ENCODE measurements at places on chromosomes 2 and 18.

DNA sequence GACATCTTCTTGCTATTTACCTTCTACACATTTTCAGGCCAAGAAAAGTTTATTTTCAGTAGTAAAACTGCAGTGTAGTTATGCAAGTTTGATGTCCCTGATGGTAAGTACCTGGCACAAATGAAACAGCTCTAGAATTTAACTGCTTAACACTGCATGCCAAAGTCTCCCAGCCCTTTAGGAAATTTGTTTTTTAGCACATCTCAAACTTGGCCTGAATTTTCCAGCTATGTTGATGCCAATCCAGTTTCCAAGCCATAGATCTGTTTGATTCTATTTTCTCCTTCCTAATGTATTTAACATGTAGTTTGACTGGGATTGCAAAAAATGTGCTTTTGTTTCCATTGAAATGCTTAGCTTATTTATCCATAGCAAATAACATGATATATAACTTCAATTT, 29.3 kb upstream of the ZNF385B start:
- DNase-seq, result no peak

- no peak for DNase-seq
These were observed 140.6 kb downstream of the FAM124B start for GRCh38 chr2:224261326-224261725.

DNA sequence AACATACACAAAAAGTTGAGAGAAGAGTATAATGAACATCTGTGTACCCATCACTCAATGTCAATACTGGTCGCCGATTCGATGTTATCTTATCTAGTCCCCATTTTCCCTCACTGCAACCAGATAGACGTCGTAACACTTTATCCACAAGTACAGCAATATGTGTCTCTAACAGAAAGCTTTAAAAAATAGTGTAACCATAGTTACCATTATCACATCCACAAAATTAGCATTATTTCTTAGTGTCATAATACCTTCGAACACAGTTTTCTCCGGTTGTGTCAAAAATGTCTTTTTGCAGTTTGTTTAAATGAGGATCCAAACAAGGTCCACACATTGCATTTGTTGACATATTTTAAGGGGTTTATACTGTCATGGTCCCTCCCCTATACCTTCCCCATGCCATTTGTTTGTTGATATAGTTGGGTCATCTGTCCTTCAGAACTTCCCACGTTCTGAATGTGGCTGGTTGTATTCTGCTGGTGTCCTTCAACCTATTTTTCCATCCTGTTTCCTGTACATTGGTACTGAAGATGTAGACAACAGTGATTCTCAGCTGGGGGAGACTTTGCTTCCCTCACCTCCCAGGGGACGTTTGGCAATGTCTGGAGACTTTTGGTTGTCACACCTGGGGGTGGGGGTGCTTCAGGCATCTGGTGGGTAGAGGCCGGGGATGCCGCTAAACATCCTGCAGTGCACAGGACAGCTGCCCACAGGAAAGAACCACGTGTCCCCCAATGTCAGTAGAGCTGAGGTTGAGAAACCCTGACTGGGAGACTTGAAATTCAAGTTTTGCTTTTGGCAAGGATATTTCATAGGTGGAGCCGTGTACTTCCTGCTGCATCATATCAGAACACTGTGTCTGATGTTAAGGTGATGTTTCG, 72.7 kb upstream of the SPRED2 start:
- no peak for DNase-seq

DNA sequence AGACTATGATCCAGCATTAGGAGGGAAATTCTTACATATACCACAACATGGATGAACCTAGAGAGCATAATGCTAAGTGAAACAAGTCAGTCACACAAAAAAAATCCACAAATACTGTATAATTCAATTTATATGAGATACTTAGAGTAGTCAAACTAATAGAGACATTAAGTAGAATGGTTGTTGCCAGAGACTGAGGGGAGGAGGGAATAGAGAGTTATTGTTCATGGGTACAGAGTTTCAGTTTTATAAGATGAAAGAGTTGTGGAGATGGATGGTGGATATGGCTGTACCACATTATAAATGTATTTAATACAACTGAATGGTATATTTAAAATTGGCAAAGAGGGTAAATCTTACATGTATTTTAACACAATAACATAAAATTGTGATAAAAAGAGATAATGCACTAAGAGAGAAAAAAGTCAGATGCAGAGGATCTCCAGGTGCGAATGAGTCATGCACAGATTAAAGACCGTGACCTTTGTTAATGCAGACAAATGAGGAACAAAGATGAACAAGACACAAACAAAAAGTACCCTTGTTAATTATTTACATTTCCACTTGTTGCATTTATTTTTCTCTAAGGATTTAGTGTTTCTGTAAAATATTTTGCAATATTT, 541.7 kb upstream of the MEX3C start:
- no peak for DNase-seq

- no peak for DNase-seq
These were observed 14.2 kb upstream of the TUBB6 start for GRCh38 chr18:12293831-12294230.

DNA sequence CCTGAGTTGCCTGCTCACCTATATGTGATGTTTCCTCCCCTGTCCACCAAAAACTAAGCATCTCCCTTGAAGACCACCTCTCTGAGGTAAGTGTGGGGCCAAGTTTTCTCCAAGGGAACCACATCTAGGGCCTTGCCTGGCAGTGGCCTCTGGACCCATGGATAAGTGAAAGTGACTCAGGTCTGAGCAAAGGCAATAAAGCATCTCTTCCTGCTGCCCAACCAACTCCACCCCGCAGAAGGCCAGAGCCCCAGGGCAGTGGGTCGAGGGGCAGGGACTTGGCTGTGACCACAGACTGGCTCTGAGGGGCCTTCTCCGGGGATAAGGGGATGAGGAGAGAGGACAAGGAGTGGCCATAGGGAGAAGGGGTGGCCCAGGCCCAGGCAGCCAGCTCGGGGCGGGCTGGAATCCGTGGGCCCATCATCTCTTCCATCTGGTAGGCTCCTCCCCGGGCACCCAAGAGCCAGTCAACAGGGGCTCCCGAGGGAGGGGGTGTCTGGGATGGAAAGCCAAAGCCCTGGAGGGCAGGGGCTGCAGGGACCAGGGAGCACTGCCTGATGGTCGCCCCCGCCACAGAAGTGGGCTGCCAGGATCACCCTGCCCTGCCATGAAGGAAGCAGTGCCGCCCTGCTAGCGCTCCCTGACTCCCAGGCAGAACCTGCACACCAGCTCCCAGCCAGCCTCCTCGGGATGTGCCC, 33.4 kb downstream of the EMX1 start:
- no peak for DNase-seq

GRCh38 chr2:215454519-215455246, 18.8 kb upstream of the FN1 start:
- DNase-seq, result no peak

GRCh38 chr2:95270541-95271081, 3.6 kb upstream of the PROM2 start:
- no peak for DNase-seq

GRCh38 chr18:28576941-28577340, 400.0 kb upstream of the CDH2 start:
- DNase-seq, result no peak

- no peak for DNase-seq
These were observed 31.9 kb upstream of the GNAL start for GRCh38 chr18:11657152-11657551.

- DNase-seq, result no peak
These were observed 39.5 kb downstream of the HDAC4 start for GRCh38 chr2:239361311-239361642.

DNA sequence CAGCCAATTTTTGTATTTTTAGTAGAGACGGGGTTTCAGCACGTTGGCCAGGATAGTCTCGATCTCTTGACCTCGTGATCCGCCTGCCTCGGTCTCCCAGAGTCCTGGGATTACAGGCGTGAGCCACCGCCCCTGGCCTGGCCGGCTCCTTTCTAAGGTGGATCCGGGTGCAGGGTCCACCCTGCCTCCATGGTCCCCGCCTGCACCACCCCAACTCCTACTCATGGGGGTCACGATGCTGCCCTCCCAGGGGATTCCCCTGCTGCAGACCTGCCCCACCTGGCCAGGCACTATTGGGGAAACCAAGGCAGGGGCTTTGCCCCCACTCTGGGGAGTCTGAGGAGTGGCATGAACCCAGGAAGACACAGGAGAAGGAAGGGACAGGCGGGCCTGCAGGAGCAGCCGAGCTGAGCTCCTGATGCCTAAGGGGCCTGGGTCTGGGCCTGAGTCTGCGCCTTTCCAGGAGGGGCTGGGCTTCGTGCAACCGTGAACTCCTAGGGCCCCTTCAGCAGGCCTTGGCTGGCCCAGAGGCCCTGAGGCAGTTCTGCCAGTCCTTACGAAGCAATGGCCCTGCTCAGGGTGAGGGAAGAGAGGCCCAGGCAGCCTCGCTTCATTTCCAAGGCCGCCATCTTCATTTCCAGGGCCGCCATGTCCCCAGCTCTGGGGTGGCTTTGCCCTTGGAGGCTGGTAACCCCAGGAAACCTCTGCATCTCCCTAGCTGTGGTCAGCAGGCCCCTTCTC, 67.2 kb upstream of the SMAD7 start:
- no peak for DNase-seq

DNA sequence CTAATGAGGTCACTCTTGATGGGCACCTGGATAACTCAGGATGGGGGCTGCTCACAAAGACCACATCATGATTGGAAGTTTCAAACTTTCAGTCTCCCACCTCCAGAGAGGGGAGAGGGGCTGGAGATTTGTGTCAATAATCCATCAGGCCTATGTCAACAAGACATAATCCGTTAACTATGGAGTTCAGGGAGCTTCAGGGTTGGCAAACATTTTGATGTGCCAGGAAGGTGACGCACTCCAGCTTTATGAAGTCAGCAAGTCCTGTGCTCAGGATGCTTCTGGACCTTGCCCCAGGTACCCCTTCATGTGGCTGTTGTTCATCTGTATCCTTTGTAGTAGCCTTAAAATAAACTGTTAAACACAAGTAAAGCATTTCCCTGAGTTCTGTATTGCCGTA, 19.0 kb downstream of the SKA1 start:
- DNase-seq, result no peak

DNA sequence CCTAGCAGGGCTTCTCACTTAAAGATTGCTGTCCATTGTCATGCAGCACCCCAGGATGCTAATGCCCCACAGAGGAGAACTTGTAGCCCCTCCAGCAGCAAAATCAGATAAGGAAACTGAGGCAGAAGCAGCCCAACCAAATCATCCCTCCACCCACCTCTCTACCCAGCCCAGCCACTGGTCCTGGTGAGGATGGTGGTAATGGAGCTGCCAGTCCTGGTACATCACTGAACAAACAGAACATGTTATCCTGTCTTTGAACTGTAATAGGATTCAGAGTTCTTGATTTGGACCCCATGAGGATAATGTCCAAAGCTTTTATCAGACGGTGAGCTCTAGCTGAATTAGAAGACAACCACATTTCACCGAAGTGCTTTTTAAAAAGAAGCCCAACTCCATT, 113.2 kb downstream of the MRO start:
- DNase-seq, result no peak

GRCh38 chr18:45962461-45962860, 4.7 kb downstream of the EPG5 start:
- DNase-seq, result peak; percentile 13

DNA sequence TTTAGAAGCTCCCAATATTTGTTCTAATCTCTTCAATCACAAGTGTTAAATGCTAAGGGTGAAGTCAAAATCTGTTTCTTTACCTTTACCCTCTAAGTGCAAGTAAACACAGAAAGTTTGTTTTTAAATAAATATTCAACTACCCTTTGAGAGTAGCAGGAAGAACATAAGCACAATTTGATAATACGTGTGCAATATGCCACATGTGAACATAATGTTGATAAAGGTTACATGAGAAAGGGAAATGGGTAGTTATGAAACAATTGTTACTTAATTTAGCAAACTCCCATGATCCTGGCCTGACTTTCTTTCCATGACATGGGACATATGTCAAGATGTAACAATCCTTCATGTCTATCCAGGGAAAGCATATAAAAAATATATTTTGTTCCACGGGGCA, 7.1 kb downstream of the SPRED2 start:
- no peak for DNase-seq

DNA sequence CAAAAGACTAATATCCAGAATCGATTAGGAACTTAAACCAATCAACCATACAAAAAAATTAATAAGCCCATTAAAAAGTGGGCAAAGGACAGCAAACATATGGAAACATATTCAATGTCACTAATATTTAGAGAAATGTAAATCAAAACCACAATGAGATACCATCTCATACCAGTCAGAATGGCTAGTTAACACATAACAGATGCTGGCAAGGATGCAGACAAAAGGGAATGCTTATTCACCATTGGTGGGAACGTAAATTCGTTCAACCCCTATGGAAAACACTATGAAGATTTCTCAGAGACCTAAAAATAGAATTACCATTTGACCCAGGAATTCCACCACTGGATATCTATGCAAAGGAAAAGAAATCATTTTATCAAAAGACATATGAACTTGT, 468.2 kb upstream of the ST6GAL2 start:
- no peak for DNase-seq

GRCh38 chr2:54444503-54444902, 11.6 kb upstream of the SPTBN1 start:
- DNase-seq, result no peak

DNA sequence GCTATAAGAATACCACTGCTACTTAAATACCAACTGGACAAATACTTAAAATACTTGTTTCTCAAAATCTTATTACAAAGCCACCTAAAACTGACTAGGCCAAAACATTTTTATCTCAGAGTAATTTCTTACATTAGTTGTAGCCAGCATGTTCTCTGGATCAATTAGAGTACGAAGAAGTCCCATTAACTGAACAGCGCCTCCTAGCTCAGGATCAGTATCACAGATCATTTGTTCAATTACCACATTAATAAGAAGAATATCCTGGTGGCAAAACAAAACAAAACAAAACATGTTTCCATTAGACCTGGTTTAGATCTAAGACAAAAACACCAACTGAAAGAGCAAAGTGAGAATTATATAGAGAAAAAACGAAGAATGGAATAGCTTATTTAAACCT, 36.0 kb downstream of the PPP4R3B start:
- DNase-seq, result no peak

DNA sequence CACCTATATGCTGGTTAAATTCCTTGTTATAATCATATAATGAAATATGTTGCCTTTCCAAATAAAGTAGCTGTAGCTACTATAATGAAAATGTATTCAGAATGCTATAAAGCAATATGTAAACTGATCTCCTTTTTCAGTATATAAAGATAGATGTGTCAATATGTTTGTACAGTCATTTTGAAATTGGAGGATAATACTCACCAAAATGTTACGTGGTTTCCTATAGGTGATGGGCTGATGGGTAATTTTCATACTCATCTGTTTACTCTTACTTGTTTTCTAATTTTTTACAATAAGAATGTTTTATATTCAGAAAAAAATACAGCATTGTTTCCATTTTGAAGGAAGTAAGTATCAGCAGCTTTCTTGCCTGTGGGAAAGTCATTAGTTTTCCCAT, 70.2 kb downstream of the PRKRA start:
- DNase-seq, result no peak

- DNase-seq, result no peak
These were observed 4.6 kb downstream of the LAMA3 start for GRCh38 chr18:23693846-23694245.
